ENCODE measurements at places on chromosomes 2 and 18.

- no peak for DNase-seq
Observed at GRCh38 chr2:120477831-120478481, 132.0 kb downstream of the INHBB start.

DNA sequence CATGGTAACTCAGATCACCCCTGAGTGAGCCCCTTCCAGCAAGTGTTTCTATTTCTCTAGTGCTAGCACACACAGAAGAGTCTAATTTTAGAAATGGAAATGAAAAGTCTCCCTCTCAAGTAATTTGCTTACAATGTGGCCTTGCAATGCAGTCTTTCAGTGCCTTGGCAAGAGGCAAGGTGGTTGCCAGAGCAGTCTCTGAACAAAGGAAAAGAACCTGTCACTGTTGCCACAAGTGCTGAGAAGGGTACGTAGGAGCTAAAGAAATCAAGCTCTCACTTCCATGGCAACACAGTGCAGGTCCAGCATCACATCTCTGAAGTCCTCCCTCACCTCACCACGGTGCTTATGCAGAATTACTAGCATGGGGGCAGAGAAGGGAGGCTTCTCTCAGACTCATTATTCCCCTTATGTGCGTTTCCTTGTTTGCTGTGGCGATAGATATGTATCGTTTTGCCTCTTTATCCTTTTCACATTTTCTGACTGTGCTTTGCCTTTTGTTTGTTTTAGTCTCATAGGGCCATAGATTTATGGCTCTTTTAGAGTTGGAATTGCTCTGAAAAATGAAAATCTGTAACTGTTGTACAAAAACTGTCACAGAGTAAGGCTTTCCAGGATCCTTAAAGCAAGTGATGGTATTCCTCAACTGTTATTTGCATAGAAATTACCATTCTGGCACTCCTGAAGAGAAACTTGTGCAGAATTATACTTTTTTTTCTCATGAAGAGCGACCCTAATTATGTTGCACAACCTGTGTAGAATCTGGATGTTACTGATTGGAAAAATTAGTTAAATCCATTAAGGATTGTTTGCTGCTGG, 164.8 kb downstream of the CCDC85A start:
- no peak for DNase-seq

DNA sequence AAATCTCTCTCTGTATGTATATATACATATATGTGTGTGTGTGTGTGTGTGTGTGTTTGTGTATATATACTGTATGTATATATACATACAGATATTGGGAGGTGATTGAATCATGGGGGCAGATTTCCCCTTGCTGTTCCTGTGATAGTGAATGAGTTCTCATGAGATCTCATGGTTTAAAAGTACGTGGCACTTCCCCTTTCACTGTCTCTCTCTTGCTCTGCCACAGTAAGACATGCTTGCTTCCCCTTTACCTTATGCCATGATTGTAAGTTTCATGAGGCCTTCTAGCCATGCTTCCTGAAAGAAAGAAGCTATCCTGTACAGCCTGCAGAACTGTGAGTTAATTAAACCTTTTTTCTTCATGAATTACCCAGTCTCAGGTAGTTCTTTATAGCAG, 18.8 kb upstream of the CCDC195 start:
- DNase-seq = no peak

DNA sequence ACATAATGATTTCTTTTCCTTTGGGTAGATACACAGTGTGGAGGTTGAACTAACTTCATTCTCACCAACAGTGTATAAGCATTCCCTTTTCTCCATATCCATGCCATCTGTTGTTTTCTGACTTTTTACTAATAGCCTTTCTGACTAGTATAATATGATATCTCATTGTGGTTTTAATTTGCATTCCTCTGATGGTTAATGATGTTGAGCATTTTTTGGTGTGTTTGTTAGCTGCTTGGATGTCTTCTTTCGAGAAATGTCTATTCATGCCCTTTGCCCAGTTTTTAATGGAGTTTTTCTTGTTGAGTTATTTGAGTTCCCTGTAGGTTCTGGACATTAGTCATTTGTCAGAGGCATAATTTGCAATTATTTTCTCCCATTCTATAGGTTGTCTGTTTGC, 59.8 kb downstream of the MARCHF4 start:
- DNase-seq = no peak

DNA sequence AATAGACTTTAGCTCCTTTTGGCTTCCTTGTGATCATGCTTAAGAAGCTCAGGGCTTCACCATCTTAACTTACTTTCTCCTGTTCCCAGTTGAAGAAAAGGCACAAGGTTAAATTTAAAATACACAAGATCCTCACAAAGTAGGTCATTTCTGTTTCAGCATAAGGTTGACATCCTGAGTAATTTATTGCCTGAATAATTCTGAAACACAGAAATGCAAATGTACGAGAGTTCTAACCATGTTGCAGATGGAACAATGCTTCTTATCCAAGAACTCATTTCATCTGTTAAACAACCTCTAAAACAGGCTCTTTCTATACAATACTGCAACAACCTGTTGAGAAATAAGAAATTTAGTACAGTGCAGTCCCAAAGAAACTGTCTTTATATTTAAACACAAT, 395.2 kb downstream of the BCL11A start:
- no peak for DNase-seq

DNA sequence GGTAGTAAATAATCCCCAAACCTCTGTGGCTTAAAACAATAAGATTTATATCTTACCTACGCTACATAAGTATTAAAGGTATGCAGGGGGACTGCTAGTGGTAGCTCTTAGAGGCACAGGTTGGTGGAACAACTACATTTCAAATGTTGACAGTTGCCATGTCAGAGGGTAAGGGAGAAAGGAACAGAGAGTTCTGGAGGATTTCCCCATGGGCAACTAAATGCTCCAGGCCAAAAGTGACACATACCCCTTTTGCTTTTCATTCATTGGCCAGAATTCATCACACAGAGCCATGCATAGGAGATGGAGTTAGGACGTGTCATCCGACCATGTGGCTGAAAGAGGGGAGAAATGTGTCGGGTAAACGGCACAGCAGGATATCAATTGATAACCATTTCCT, 133.2 kb downstream of the NAPG start:
- DNase-seq = no peak

GRCh38 chr18:36809590-36810381, 19.0 kb downstream of the TPGS2 start:
- peak; percentile 3 for DNase-seq

DNA sequence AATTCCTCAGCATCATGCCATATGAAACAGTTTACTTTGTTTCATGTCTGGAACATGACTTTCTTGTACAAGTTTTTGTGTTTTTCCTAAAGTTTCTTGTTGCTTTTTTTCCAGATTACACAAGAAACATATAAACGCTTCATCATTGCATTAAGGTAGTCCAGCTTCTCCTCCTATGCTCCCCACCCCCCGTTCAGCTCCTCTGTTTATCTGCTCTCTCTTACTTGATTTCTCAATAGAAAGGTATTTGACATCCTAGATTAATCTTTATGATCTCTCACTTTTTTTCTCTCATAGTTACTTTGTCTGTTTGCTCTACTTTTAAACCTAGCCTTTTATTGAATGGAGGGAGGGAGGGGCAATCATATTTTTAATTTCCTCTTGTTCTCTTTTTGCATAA, 25.4 kb downstream of the SLC40A1 start:
- DNase-seq = no peak

DNA sequence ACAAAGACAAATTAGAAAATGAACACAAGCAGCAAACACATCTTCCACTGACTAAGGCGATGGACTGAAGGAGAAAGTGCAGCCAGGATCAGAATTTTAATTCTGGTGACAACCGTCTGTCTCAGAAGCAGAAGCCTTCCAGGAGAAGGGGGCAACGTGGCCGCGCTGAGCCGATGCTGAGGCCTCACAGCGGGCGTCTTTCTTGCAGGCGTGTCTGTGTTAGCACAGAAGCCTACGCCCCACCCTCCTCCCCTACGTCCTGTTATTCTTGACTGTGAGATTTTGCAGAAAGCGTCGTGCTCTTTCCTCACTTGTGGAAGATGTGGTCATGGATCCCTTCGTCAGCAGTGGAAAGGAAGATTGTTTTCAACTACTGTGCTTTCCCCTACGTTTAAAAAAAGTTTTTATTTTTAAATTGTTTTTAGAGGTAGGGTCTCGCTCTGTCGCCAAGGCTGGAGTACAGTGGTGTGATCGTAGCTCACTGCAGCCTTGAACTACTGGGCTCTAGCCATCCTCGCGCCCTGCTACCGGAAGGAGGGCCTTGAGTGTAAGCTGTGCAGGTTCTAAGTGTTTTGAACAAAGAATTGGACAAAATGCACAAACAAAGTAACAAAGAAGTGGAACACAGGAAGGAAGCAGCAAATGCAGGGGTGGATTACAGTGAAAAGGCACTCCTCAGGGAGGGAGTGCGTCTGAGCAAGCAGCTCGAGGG, 422.0 kb downstream of the GALR1 start:
- DNase-seq = no peak

GRCh38 chr2:15983496-15983895, 43.1 kb downstream of the MYCN start:
- no peak for DNase-seq

GRCh38 chr18:995629-996028, 91.0 kb downstream of the ADCYAP1 start:
- no peak for DNase-seq

- no peak for DNase-seq
Observed at GRCh38 chr2:130776550-130776949, 21.2 kb downstream of the AMER3 start.

DNA sequence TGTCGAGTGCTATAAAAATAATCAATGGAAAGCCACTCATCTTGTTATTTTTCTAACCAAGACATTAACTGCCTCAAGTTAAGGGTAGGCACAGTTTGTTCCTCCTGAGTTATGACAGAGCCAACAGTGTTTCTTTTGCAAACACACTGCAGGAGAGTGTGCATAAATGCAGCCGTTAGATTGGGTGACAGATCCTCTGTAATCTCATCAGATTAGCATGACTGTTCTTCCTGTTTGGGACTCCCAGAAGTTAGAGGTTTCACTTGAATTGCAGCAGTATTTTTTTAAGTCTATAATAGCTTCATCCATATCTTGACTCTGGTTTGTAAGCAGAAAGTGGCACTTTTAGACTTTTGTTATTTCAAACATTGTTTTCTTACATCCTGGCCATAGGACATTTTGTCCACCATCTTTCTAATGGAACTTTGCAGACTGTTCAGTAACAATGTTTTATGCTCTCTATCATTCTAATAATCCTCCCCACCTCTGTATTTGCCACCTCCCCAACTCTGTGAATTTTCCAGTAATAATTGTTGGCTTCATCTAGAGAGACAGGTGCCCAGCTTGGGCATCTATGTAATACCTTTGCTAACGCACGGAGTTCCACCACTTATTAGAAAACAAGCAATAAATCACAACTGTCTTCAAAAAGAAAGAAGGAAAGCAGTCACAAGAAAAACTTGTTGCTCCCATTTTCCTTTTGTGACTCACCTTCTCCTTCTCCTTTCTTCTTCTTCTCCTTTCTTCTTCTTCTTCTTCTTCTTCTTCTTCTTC, 560.0 kb downstream of the ADCYAP1 start:
- no peak for DNase-seq

- DNase-seq = no peak
Observed at GRCh38 chr2:239339726-239340601, 60.9 kb downstream of the HDAC4 start.

GRCh38 chr2:109225170-109225782, 96.3 kb downstream of the SH3RF3 start:
- DNase-seq = no peak

- no peak for DNase-seq
Observed at GRCh38 chr2:12068796-12069538, 322.5 kb downstream of the LPIN1 start.

DNA sequence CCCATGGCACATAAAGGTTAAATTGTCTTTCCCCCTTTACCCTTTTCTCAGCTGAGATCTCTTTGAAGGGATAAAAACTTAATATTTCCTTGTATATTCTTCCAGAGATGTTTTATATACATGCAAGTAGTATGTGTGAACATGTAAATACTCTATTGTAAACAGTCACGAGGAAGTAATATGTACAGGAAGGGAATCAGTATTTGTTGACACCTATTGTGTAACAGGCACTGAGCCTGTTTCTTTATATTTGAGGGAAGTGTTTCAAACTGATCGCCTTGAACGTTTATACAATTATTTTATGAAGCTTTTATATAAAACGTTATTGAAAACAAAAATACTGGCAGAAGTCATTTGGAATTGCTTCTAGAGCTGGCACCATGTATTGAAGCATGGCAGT, 13.2 kb downstream of the RALBP1 start:
- DNase-seq = no peak

DNA sequence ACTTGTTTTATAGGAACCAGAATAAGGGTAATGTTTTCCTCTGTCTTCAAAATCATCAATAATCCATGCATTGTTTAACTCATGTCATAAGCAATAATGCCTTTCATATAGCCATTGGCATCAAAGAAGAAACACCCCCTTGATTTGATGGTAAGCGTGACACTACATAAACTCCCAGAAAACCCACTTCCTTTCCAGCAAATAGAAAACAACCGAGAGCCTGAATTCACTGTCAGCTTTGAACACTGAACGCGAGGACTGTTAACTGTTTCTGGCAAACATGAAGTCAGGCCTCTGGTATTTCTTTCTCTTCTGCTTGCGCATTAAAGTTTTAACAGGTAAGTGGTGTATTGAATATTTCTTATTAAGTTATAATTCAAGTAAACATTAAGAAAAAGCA, at the start of gene ICOS:
Gene ICOS, plus strand, starts transcription at position 229 of the 400 bp plus-strand sequence. Its CDS starts 52 bp downstream, at position 281.
- no peak for DNase-seq

GRCh38 chr2:176507786-176508185, 238.5 kb downstream of the MTX2 start:
- DNase-seq = no peak

- DNase-seq = no peak
Observed at GRCh38 chr18:35063875-35064690, 22.9 kb downstream of the MAPRE2 start.

DNA sequence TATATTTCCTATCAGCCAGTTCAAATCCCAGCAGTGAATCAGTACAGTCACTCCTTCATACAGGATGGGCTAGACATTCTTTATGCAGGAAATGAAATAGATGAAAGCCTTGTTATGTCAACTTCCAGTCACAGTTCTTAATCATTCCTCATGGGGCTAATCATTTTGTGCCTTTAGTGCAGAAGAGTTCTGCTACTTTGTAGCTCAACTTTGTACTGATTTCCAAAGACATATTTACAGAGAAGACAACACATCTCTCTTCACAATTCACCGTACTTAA, 593.9 kb upstream of the NETO1 start:
- no peak for DNase-seq

GRCh38 chr2:232476791-232477190, 10.8 kb downstream of the ECEL1 start:
- no peak for DNase-seq

GRCh38 chr2:102435741-102436140, 12.8 kb downstream of the IL18RAP start:
- no peak for DNase-seq

GRCh38 chr2:15957881-15958713, 17.7 kb downstream of the MYCN start:
- no peak for DNase-seq

- DNase-seq = no peak
Observed at GRCh38 chr18:45464619-45465018, 150.7 kb upstream of the SLC14A2 start.

GRCh38 chr2:23687713-23688112, 239.2 kb downstream of the ATAD2B start:
- no peak for DNase-seq
